H9 (cell line): ENCODE measurements at places on chromosomes 4 and X.
A peak's percentile ranks its signal among the peaks of the same experiment; 100 is the strongest.

GRCh38 chr4:16131293-16131692 lies 47.5 kb upstream of the PROM1 start:
- DNase-seq = no peak

GRCh38 chrX:69150281-69150960 lies 14.8 kb downstream of the PJA1 start:
- DNase-seq = no peak

GRCh38 chrX:149248073-149248625 lies 257.0 kb downstream of the IDS start:
- no peak for DNase-seq

DNA sequence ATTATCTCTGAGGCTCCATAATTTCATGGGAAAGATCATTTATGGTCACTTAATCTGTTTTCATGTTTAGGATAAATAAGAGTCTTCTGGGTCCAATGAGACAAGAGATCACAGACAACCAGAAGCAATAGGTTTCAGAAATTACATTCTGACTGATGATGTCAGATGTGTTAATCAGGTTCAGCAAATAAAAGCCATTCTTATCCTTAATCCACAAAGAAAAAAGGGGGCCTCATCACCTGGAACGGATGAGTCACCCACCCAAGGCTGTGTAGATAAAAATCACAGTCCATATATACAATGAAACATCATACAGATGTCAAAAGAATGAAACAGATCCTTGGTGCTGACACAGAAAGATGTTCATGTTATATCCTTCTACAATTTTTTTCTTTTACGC lies 36.6 kb downstream of the SYTL4 start:
- DNase-seq = no peak

DNA sequence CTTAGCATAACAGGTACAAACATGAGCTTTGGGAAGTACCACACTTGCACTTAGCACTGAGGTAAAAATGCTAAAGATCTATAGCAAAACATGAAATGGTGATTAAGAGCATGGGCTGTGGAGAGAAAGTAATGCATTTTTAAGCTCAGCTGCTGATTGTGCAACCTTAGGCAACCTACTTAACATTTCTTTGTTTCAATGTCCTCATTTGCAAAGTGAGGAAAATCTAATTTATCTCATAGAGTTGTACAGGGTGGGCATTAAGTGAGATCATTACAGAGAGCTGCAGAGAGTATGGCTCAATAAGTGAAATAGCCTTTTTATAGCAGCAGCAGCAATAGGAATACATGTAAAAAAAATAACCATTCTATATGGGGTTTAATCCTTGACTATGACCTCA lies 87.0 kb downstream of the PAK3 start:
- DNase-seq = no peak

- no peak for DNase-seq
Observed at GRCh38 chr4:166174717-166175490, 301.9 kb downstream of the TLL1 start.

DNA sequence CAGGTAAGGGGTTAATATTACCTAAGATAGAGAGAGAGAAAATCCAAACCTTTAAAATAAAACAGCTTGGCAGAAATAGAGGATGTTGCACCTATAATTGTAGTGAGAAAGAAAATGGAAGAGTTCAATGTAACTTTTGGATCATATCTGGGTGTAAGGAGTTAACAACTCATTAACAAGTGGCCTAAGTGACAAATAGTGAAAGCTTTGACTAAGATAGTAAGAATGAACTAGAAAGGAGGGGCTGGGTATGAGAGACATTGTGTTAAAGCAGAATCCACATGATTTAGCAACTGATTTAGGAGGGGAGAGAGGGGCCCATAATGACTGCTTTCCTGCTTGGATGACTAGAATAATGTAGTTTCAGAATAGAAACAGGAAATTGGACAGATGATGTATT lies 761.0 kb downstream of the IL1RAPL1 start:
- no peak for DNase-seq

- DNase-seq = no peak
Observed at GRCh38 chrX:11444052-11444451, 150.8 kb downstream of the AMELX start.

DNA sequence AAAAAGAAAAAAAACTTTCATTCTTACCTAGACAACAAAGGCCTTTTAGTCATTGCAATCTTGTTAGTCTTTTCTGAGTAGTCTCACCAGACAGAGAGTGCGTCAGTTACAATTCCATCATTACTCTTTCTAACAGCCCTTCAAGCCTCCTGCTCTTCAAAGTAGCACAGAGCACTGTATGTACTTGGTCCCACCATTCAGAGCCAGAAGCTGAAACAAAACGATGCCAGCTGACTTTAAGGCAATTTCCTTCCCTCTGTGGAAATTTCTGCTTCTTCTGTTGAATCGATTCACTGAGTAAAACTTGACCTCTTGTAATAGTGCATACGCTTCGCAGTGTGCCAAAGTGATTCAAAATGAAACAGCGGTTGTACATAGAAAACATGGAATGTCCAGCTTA lies 57.7 kb upstream of the TENM3 start:
- DNase-seq = no peak

DNA sequence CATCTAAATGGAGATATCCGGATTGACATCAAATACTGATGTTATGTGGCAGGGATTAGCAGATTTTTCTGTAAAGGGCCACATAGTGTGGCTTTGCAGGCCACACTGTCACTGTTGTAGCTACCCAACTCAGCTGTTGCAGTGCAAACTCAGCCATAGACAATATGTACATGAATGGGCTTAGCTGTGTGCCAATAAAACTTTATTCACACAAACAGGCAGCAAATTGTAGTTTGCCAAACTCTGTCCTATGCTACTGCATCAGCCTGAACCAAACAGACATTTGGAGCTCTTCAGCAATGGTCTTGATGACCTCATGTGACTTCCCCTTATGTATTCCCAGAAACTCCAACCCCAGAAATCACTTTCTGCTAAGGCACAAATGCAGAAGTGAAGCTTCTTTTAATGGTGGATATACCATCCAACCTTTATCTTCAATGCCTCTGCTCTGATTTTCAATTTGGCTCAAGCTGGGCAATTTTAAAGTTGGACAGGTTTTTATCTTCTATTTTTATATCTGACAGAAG lies 18.4 kb upstream of the TRPC5OS start:
- no peak for DNase-seq

GRCh38 chr4:141037446-141037845 lies 95.8 kb downstream of the RNF150 start:
- no peak for DNase-seq

DNA sequence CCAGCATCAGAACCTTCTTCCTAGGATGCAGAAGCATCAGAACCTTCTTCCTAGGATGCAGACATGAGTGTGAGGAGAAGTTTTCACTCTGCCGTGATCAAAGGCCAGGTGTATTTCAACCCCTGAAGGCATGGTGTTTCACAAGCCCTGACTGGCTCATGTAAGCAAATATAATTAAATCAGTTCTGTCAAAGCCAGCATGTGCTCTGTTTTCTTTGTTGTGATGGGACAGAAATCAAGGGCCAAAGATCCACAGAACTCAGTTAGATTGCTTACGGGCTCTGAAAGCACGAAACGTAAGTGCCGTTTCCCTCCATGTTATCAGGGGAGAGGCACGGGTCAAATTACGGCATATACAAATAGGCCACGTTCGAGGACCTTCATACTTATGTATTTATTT lies 32.0 kb upstream of the CLDN24 start:
- no peak for DNase-seq

- no peak for DNase-seq
Observed at GRCh38 chrX:12987900-12988594, 13.1 kb downstream of the TMSB4X start.

GRCh38 chrX:28848707-28849106 lies 261.5 kb downstream of the IL1RAPL1 start:
- DNase-seq = no peak

DNA sequence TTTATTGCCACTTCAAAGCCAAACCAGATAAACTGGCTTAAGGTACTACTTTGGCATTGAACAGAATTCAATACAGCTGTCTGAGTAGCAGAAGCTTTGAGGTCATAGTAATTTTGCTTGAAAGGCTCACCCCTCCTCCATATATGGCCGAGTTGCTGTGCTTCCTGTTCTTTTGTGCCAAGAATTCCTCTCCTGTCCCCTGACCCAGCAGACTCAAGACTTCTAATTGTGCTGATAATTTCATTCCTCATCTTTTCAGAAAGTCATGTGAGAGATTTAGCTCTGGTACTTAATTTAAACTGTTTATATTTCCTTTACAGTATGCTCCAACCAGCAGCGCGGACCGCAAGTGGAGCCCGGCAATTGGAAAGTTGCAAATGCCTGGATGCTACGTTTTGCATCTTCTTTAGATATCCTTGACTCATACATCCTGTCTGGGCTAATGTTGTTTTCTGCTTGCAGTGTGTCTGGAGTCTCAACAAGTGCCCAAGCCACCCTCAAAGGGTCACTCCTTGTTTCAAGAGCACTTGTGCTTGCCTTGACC lies 373.4 kb downstream of the PDGFC start:
- no peak for DNase-seq

DNA sequence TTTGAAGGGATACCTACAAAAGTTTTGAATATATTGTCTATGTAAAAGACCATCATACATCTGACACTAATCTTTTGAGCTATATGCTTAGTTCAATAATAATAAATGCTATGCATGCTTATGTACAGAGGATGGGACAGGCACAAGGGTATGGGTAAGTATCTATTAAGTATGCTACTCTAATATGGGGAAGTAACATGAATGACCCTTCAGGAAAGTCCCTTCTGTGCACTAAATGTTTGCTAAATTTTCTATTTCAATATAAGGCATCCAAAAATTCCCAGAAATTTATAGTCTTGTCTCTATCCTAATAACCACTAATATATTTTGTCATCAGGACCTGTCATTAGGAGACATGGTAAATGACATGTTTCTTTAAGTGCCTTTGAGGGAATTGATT lies 19.0 kb downstream of the ATP8A1 start:
- no peak for DNase-seq

- no peak for DNase-seq
Observed at GRCh38 chrX:132508834-132509233, 20.0 kb upstream of the MBNL3 start.

- DNase-seq = no peak
Observed at GRCh38 chr4:20622701-20623100, 77.6 kb upstream of the PACRGL start.

- no peak for DNase-seq
Observed at GRCh38 chr4:97577004-97577403, 566.3 kb downstream of the STPG2 start.

GRCh38 chr4:121462660-121463261 lies 81.9 kb upstream of the QRFPR start:
- peak; percentile 59 for DNase-seq

- no peak for DNase-seq
Observed at GRCh38 chr4:151486168-151486567, 77.2 kb downstream of the FHIP1A start.

GRCh38 chr4:162865102-162865501 lies 301.6 kb downstream of the NAF1 start:
- no peak for DNase-seq

DNA sequence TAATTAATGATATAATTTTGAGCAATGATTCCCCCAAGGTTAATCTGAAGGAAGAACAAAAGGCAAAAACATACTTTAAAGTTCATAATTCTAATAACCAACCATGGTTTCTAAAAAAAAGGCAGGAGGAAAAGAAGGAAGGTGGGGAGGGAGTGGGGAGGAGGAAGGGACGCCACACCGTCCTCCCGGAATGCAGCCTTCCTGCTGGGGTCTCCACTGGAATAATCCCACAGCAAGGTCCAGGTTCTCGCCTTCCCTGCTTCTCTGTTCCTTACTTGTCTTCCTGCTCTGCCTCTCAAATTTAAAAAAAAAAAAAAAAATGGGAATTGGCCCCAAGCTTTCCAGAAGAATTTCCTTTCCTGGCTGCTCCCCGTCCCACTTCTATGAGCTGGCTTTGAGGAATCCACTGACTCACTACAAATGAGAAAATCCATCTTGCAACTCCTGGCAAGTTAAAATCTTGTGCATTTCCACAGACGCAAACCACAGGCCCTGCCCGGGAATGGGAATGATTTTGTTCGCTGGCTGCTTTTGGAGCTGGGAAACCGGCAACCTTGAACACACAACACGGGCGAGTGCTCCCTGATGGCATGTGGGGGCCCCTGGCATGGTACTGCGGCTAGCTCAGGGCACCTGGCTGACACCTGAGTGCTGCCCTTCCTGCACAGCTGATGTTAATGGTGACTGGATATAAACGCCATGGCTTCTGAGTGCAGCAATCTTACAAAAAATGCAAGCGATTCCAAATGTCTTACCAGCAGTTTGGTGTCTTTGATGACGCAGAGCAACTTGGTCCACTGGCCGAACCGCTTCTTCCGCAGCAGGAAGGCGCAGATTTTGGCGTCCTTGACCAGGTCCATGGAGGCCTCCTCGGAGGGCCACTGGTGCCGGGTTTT lies 97.0 kb downstream of the AFAP1 start:
- no peak for DNase-seq

GRCh38 chr4:118765399-118765798 lies 70.5 kb downstream of the SEC24D start:
- DNase-seq = no peak

- DNase-seq = no peak
Observed at GRCh38 chrX:10470009-10470408, 150.4 kb downstream of the MID1 start.

DNA sequence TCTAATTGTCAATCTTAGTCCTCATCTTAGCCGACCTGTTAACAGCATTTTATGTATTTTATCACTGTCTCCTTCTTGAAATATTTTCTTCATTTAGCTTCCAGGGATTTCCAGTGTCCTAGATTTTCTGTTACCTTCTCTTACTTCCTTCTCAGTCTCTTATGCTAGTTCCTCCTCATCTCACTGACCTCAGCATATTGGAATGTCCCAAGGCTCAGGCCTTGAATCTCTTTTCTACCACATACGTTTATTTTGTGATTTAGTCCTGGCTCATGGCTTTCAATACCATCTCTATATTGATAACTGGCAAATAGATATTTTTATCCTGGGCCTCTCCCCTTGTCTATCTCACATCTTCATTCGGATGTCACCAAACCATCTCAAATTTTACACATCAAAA lies 61.1 kb downstream of the IQCM start:
- no peak for DNase-seq

- DNase-seq = no peak
Observed at GRCh38 chrX:19183761-19184477, 61.7 kb upstream of the ADGRG2 start.

- no peak for DNase-seq
Observed at GRCh38 chr4:8502836-8503585, 62.4 kb downstream of the TRMT44 start.

DNA sequence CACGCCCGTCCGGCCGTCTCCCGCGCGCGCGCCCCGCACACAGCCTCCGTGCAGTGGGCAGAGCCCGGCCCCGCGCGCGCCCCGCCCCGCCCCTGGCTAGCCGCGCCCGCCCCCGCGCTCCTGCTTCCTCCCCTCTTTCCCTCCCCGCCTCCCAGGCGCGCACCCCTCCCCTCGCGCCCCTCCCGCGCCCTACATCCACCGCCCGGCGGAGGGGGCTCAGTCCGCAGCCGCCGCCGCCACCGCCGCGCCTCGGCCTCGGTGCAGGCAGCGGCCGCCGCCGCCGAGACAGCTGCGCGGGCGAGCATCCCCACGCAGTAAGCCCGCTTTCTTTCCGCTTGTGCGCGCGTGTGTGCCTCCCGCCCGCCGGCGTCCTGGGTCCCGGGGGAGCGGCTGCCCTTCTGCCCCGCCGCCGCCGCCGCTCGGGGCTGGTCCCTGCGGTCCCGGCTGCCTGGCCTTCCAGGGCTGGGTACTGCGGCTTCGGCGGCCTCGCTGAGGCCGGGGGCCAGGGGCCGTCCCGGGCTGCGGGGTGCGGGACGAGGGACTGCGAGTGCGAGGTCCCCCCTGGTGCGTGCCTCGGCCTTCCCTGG lies at the start of gene FHL1:
TSS of gene FHL1 (plus strand) at position 219 of the 587 bp plus-strand sequence.
- DNase-seq = peak; percentile 37
